ENCODE measurements at places on chromosomes 7 and 10.

DNA sequence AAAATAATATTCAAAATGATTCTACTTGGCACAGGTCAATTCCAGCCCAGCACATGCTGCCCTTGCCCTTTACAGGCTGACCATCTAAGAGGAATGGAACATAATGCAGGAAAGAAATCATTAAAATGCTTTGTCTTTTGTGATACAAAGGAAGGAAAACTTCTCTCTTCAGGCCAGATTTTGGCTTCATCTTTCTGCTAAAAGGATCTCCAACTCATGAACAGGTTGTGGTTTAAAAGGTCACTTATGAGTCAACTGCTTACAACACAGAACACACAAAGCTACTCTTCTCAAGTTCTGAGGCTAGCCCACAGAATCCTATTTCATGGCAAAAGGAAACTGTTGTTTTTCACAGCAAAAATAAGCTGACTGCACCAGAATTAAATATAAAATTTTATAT, 197.1 kb downstream of the DOCK4 start:
- DNase-seq: no peak

DNA sequence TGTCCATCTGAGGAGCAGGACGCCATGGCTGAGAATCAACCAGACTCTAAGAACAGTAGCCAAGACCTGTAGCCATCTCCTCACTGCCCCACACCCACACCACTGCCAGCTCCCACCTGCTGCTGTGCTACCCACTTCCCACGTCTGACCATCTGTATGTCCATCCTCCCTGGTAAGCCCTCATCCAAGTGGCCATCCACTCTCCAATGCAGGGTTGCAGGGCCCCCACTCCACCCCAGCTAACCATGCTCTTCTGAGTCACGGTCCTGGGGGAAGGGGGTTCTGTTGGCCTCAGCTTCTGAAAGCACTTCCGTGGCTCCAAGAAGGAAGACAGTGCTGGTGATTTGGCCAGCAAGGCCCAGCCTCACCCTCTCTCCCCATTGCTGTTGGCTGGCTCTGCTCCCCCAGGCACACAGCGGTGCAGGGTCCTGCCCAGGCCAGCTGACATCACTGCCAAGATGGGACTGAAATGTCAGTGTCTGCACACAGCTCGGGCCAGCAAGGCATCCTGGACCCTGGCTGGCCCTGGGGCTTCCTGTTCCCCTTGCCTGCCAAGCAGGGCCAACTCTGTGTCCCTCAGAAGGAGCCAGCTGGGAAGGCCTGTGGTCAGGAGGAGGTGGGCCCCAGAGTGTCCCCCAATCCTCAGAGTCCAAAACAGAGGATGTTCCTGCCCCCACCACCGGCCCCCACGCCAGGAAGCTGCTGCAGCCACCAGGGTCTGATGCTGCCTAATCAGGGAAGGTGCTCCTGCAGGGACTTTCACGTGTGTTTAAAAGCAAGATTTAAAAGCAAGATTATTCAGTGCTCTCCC, 17.5 kb downstream of the RASGEF1A start:
- no peak for DNase-seq

GRCh38 chr7:124188576-124188975, 155.7 kb upstream of the TMEM229A start:
- no peak for DNase-seq

DNA sequence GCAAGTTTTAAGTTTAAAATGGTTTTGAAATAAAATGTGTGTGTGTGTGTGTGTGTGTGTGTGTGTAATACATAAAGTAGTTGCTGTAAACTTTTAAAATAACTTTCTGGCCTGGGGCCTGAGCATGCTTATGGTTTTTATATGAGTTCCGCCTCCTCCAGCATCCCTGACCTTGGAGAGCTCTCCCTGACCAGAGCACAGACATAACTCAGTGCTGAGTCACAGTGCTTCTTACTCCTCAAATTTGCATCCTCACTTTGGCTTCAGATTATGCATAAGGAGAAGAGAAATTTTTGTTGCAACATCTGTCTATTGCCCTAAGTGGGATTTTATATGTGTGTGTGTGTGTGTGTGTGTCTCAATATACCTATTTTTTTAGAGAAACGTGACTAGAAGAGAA, 200.8 kb downstream of the ELMO1 start:
- DNase-seq: no peak

DNA sequence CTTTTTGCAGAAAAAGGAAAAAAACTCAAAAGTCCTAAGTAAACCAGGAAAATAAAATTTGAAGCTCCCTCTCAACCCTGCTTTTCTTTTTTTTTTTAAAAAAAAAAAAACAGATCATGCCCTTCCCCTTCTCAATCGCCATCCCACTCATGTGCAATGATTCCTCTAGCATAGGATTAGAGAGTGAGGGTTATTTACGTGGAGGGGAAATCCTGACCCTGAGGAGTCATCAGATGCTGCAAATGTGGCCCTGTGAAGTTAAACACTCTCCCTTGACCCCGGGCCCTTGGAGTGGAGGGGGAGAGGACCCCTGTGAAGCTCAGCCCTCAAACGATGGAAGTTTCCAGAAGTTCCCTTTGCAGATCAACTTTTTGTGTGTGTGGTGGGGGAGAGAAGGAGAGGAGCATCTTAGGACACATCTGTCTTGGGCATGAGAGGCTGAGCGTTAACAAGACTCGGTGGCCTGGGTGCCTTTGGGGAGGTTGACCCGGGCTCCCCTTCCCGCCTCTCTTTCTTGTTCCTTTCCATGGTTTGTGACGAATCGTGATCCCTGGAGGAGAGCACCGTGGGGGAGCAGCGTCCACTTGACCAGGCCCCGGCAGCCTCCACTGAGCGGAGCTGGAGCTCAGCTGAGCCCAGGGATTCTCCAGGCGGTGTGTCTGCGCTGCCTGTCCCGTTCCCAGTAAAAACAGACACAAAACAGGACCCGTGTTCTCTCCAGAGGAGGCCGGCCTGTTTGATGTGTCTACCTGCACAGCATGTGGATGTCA, 1.5 kb upstream of the SHH start:
- DNase-seq: no peak

DNA sequence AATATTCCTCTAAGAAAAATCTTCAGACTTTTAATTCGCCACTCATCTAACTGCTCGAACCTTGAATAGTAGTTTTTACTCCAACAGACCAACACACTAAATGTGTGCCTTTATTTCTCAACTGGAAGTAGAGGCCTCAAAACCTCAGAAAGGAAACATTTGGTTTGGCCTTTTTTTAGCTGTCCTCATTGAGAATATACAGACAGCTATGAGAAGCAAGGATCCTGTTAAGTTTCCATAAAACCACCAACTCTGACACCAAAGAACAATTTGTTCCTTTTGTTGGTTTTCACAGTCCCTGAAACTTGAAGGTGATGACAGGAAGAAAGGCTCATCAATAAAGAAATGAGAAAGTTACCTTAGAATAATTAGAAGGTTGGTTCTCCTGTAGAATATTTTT, 199.2 kb upstream of the MEOX2 start:
- no peak for DNase-seq

- DNase-seq: no peak
Observed at GRCh38 chr10:100859484-100859763, 53.3 kb upstream of the SLF2 start.

DNA sequence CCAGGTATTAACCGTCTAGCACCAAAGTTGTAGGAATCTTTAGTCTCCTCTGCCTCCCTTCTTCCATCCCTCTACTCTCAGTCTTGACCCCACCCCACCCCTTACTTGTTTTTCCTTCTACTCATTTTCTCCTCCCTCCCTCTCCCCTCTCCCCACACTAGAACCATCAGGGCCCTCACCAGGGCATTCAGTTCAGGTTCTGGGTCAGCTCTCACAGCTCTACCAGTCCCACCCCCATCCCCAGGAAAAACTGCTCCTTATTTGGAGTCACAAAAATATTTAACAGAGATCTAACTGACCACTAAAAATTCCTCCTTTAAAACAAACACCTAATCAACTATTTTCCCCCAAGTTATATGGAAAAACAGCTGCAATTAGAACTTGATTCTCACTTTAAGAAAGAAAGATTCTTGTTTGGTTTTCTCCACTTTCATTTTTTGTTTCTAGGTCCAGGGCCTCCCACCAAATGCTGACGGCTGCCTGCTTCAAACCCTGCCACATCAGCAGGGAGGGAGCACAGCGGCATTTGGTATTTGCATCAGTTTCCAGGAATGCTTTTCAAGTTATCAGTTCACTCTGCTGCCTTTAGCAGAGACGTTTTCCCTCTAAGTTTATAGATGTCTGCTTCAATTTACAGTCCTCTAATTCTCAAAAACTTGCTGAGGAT, 2.8 kb upstream of the COL1A2 start:
- DNase-seq: no peak

DNA sequence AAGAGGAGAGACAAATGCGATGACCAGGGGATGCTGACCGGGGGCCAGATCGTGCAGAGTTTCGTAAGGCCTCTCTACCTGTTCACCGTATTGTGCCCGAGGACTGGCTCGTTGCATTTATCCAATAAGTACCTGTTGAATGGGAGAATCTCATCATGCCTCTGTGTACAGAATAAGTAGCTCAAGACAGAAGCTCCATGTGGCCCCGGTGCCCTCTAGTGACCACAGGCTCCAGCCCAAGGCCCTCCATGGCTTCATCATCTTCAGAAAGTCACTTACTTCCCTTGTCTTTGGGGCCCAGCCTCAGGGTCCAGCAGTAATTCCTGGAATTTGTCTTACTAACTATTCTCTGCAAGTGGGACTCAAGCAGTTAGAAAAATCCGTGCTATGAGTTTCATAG, 151.0 kb downstream of the CHN2 start:
- no peak for DNase-seq

DNA sequence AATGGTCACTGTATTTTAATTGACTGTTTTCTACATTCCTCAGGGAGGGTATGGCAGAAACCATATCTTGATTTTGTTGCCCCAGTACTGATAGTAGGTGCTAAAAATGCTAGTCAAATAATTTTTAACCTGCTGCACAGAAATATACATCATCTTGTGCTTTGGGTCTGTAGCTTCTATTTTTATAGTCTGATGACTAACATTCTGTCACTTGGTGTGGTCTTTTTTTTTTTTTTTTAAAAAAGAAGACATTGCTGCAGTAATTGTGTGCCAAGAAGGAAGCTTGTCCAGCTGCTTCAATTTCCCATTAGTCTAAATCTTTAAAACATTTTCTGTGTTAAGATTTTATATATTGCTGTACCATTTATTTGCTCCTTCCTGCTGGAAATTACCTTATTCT, 83.6 kb downstream of the ICA1 start:
- no peak for DNase-seq

DNA sequence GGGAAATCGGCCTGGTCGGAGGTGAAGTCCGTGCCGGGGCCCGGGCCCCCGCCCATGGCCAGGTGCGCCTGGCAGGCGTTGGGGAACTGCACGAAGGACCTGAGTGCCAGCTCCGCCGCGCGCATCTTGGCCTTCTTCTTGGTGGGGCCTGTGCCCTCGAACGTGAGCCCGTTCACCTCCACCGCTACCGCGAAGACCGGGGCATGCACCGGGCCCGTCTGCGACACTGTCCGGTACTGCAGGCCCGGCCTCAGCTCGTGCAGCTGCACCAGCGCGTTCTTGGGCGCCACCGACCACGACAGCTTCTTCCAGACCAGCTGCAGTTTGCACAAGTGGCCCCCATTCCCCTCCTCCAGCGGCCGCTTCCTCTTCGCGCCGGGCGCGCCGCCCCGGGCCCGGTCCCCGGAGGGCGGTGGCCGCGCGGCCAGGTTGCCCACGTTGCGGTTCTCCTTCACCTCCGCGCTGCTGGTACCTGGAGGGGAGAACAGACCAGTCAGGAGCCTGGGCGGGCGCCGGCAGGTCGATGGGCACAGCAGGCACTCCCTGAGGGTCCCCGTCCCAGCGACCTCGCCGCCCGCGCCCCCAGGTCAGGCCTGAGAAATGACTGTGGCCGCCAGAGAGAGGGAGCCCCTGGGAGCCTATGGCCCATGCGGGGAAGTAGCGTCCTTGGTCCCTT, 307.4 kb downstream of the WDR37 start:
- DNase-seq: no peak

DNA sequence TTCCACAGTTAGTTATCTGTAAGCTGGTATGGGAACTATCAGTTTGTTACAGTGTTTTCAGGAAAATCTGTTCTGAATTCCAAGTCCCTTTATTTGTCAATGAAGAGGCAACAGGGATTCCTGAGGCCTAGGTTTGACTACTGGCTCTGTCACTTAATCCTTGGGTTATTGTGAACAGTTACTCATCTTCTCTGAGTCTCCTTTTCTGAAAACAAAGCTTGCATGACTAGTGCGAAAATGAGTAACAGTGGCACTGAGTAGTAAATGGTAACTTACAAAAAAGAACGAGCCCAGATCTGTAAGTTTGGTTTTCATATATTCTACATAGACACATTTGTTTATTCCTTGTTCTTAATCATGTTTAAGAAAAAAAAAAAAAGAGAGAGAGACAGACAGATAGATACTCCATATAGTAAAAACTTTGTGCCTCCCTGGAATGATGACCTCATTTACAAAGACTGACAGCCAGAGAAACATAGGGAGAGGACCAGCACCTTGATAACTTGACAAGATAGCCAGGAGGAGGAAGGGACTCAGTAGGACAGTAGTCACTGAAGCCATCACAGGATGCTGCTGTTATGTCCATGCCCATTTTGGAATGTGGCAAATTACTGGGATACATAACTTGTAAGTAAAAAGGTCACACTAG, 1.9 kb downstream of the MRPS33 start:
- DNase-seq: no peak

GRCh38 chr7:80882213-80882801, 36.5 kb downstream of the SEMA3C start:
- no peak for DNase-seq

DNA sequence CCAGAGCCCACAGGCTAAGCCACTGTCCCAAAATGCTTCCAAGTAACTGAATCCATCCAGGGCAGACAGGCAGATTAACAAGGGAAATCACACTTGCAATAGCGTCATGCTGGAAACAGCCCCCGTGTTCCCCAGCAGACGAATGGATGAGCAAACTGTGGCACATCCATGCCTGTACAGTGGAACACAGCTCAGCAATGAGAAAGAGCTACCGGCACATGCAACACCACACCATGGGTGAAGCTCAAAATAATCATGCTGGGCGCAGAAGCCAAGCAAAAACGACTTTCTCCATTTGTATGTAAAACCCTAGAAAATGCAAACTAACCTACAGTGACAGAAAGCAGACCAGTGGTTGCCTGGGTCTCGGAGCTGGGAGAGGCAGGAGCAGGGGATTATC, 153.1 kb downstream of the SLIT1 start:
- DNase-seq: no peak

DNA sequence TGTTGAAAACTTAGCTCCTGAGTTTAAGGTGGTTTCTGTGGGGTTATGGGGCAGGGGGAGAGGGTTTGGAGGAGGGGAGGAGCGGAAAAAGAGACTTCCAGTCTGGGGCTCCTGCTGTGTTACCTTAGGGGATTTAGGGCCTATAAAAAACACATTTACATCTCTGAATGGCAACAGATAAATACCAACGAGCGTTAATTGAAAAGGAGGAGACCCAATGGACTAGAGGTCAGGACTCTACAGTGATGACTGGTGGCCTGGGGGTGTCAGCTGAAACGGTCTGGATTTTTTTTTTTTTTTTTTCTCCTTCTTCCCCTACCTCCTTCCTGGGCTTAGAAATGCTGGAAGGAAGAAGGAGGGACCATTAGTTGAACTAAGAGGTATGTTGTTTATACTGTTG, 47.4 kb downstream of the AUTS2 start:
- no peak for DNase-seq

GRCh38 chr10:77195101-77195500, 442.5 kb downstream of the KCNMA1 start:
- no peak for DNase-seq

Data from activated CD4-positive, alpha-beta T cell treated with anti-CD3 and anti-CD28 coated beads, Interleukin-2, amount 50 U/mL, for 24 hours (primary cell).